ENCODE measurements at places on chromosomes 7 and 10. TPM values are rescaled to one million over a fixed set of nuclear protein-coding genes. Genes with fewer than 3 reads are reported as not detected.

DNA sequence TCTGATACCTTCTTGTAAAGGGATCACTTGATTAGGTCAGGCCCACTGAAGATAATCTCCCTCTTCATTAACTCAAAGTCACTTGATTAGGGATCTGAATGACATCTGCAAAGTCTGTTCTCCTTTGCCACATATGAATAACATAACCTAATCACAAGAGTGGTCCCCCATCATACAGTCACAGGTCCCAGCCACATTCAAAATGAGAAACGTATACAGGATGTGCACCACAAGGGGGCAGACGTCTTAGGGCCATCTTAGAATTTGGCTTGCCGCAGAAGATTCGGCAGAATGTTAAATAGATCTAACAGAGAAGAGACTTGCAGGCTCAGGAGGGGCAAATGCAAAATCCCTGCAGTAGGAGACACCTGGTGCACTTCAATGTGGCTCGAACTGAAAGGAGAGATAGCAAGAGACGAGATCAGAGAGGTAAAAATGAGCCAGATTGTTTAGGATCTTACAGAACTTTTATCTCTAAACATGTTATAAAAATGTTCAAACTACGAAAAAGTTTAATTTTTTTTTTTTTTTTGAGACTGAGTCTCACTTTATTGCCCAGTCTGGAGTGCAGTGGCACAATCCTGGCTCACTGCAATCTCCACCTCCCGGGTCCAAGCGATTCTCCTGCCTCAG, 10.4 kb upstream of the SMC3 start:
- peak; percentile 72 for DNase-seq

- DNase-seq = peak; percentile 54
Measured at GRCh38 chr10:61399406-61399805, 53.8 kb downstream of the TMEM26 start.

DNA sequence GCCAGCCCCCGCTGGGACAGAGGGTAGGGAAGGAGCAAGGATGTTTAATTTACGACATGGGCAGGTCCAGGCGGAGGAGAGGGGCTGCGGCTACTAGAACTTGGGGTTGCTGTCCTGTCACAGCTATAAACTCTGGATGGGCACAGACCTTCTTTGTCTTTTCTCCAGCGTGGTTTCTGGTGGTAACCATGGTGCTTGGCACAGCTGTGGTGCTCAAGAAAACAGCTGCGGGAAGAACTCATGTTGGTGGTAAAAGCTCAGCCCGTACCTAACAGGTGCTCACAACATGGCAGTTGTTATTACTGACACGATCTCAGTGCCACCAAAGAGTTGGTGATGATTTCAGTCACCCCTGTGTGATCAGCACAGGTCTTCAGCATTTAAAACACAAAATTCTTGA, 13.8 kb downstream of the BAIAP2L1 start:
- no peak for DNase-seq

DNA sequence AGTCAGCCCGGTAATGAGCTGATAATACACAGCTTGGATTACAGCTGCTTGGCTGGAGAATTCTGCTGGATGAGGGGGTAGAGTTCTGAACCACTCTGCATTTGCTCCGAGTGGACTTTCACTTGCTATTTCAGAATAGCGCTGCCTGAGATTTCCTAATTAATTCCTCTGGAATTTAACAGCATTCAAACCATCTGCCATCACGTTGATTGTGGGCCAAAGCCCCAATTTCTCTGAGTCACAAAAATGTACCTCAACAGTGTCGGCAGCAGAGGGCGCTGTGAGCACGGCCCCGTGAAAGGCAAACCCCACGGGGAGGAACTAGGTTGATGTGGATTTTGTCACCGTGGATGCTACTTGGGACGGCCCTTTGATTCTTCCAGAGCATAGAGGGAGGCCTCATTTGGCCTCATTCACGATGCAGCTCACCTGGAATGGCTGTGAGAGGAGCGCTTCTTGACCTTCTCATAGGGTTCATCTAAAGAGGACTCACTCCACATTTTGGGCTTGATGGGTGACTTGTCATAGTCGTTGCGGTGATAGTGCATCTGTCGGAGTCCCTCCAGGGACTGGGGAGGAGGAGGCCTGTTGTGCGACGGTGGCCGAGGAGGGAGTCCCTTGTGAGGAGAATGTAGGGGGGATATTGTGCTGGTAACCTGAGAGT, 73.3 kb downstream of the PRPF18 start:
- DNase-seq = peak; percentile 74

GRCh38 chr10:131346456-131346855, 34.9 kb upstream of the TCERG1L start:
- DNase-seq = no peak

Gene TRIM50
- not detected for total RNA-seq

DNA sequence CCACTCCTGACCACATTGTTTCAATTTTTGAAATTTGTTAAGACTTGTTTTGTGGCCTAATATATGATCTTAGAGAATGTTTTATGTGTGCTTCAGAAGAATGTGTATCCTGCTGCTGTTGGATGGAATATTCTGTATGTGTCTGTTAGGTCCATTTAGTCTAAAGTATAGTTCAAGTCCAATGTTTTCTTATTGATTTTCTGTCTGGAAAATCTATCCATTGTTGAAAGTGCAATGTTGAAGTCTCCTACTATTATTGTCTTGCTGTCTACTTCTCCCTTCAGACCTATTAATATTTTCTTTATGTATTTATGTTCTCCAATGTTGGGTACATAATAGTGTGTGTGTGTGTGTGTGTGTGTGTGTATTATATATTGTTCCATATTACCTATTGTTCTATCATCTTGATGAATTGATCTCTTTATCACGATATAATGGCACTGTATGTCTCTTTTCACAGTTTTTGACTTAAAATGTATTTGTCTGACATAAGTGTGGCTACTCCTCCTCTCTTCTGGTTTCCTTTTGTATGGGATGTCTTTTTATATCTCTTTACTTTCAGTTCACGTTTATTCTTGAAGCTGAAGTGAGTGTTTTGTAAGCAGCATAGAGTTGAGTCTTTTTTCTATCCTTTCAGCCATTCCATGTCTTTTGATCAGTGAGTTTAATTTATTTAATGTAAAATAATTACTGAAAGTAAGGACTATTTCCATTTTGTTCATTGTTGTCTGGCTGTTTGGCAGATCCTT, 61.3 kb downstream of the AKR1D1 start:
- no peak for DNase-seq

- DNase-seq = no peak
Measured at GRCh38 chr7:44782460-44782859, 14.0 kb upstream of the PPIA start.

GRCh38 chr10:22667093-22667480, 47.3 kb downstream of the PIP4K2A start:
- no peak for DNase-seq

GRCh38 chr10:120085096-120085796, 192.7 kb downstream of the SEC23IP start:
- no peak for DNase-seq

DNA sequence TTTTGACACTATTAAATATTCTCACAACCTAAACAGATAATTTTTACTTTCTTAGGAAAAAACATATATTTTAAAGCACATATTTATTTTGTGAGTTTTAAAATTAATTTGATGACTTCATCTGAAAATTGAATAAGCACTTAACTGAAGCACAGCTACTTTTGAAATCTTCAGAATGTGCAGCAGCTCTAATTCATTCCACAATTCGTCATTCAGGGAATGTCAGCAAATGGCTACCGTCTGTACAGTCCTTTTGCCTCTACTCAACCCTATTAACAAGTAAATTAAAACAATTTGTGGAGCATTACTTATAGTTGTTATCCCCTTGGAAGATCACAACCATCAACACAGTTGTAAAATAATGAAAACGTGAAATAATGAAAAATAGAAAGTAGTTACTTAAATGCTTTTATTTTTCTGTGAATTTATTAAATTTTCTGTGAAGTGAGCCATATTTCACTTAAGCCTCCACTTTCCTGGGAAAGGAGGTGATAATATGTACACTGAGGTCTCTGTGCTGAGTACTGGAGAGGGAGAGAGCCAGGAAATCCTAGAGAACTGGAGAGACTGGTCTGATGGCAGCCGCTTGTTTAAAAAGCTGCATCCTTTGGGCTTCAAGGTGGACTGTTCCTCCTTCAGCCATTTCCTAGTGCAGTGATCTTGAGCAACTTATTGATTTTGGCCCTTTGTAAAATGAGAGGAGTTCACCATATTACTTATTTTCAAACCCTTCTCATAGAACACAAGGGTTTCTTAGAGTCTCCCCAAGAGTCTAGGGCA, 70.6 kb downstream of the REEP3 start:
- no peak for DNase-seq

DNA sequence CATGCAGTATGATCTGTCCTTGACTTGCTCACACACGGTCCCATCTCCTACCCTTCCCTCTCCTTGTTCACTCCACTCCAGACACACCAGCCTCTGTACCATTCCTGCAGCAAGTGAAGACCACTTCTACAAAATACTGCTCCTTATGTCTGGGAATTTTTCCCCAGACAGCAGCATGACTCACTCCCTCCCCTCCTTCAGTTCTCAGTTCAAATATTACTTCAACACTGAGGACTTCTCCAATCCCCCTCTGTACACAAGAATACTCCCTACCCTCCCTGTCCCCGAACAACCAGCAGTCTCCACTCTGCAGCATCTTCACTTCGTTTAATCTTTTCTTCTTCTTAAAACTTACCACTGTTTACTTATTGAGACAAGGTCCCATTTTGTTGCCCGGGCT, 474.0 kb downstream of the GPAM start:
- DNase-seq = peak; percentile 15

Gene HABP2
- not detected for total RNA-seq

- DNase-seq = no peak
Measured at GRCh38 chr7:127440206-127440605, 47.7 kb upstream of the ZNF800 start.

DNA sequence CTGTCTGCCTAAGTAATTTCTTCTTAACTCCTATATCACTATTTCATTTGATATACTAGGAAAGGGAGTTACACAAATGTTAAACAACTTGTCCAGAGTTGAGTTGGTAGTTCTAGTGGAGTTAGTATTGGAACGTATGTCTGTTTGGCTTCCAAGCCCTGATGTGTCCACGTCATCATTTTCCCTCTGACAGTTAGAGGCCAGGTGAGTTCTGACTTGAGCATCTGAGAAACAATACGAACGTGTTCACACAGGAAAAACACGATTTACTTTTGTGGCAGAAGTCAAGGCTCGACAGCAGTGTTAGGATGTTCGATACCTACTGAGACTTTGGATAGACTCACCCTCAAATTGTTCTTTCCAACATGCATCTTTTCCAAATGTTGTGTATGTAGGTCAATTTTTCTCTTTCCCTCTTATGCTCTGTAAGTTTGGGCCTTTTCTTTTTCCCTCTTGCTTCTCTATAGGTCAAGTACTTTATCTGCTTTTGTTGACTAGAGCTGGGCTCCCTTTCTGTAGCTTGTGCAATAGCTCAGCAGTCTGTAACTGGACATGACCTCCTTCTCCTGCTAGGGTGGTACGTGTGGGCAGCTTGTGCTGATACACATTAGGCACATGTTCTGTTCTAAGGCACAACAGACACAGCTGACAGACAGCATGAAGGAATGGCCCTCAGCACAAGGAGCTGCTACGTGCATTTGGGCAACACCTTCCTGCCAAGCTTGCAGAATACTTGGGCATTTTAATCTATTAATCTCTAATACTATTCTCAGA, 222.9 kb downstream of the PTEN start:
- no peak for DNase-seq

GRCh38 chr10:62738916-62739315, 65.6 kb upstream of the ADO start:
- peak; percentile 69 for DNase-seq

DNA sequence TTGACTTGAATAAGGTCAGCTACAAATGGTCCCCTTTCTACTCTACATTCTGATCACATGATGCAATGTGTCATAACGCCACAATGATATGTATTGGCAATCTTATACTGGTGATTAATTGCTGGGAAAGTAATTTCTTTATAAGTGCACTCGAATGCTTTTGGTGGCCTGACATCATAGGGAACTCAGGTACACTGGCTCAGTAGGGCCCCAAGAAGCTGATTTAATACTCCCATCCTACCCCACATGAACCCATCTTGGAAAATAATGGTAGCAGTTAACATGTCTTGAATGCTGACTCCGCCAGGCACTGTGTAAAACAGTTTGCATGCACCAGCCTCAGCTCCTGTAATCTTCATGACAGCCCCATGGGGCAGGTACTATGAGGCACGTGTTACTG, 186.9 kb downstream of the SNX10 start:
- DNase-seq = no peak

- peak; percentile 75 for DNase-seq
Measured at GRCh38 chr10:32379318-32379949, 32.5 kb upstream of the EPC1 start.

GRCh38 chr7:71553306-71553705, 421.4 kb downstream of the GALNT17 start:
- DNase-seq = no peak

Gene CDC14C
- not detected for total RNA-seq

DNA sequence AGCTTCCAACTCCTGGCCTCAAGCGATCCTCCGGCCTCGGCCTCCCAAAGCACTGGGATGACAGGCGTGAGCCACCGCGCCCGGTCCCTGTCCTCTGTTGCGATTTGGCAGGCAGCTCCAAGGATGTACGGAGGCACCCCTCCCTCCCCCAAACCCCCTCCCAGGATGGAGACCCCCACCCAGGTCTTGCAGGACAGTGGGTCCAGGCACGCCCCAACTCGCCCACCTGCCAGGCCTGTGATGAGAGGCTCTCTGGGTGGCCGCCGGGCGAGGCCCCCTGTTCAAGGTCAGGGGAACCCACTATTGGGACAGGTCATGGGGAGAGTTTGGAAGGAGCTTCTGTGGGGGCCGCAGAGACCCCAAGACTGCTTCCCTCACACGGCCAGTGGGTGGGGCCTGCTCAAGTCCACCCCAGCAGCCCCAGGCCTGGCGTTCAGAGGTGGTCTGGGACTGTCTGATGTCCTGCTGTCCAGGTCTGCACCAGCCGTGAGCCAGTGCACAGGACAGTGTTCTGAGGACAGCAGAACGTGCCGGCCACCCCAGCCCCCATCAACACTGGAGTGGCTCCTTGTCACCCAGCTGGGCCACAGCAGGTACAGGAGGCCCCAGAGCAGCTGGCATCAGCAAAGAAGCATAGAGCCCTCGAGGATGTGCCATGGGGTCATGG, 2.5 kb downstream of the ADAP1 start:
- no peak for DNase-seq

Gene MUC12
- total RNA-seq = not detected

- peak; percentile 92 for DNase-seq
Measured at GRCh38 chr7:82164813-82165212, 278.8 kb downstream of the CACNA2D1 start.

GRCh38 chr10:133230044-133230361, at the start of gene UTF1:
Gene UTF1, plus strand, starts transcription at chr10:133230217. Its CDS starts 72 bp downstream, at chr10:133230289.
- DNase-seq = no peak

GRCh38 chr7:1254281-1255079, 21.8 kb downstream of the UNCX start:
- DNase-seq = no peak

GRCh38 chr10:822661-823367, 108.7 kb downstream of the LARP4B start:
- DNase-seq = no peak

Data from fibroblast of the aortic adventitia (primary cell).